ENCODE measurements at places on chromosomes 5 and 9.

DNA sequence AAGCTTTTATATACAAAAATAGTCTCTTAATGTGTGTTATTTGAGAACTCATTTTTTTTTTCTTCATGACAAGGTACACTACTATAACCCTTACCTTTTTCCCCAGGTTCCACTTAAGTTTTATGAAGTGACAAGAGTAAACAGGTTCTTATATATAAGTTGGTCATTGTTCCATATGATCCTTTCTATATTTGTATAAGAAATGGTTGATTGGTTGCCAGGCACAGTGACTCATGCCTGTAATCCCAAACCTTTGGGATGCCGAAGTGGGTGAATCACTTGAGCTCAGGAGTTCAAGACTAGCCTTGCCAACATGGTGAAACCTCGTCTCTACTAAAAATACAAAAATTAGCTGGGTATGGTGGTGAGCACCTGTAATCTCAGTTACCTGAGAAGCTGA is 108.3 kb downstream of the PCSK1 start:
- no peak for DNase-seq

- DNase-seq: no peak
Observed at GRCh38 chr5:74239261-74239660, 401.3 kb downstream of the ENC1 start.

GRCh38 chr5:181163487-181164075 is 16.2 kb downstream of the OR2V2 start:
- no peak for DNase-seq

DNA sequence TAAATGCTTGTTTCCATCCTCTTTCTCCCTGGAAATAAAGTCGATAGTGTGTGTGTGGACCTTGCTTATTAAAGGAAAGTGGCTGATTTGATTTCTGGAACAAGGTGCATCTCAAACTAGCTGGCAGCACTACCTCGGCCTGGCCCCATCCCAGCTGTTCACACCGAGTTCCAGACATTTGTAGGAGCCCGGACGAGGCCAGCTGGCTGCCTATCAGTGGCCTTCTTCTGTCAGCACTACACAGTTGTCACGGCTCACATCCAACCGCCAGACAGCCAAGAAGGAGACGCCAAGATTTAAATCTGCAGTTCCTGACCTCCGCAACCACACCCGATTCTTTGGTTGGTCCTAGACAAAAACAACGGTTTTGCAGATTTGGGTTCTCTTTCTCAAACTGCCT is 63.6 kb downstream of the PALM2AKAP2 start:
- DNase-seq: no peak

- DNase-seq: no peak
Observed at GRCh38 chr5:350355-350754, 28.8 kb downstream of the AHRR start.

DNA sequence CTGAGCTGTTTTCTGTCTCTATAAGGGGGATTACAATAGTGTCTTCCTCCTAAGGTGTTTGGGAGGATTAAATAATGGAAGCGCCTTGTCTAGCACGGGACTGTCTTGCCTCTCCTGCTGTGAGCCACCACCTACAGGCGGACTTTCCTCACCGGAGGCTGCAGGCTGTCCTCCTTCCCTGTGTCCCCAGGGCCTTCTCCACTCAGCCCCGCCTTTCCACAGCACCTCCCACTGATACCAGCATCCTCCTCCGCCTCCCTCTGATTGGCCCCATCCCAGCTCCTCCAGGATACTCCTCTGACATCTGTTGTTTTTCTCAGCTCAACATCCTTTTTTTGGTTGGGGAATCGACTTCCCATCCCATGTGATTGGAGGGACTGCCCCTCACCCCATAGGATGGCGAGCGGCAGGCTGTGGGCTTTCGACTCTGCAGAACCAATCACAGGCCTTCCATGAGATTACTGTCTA is 851 bp upstream of the ZDHHC12 start:
- no peak for DNase-seq

GRCh38 chr5:113776168-113776567 is 262.7 kb downstream of the YTHDC2 start:
- no peak for DNase-seq

- no peak for DNase-seq
Observed at GRCh38 chr9:87725900-87726709, at the start of gene CTSL. Gene CTSL, plus strand, starts transcription at chr9:87726119. Its CDS starts 1,485 bp downstream, at chr9:87727604.

DNA sequence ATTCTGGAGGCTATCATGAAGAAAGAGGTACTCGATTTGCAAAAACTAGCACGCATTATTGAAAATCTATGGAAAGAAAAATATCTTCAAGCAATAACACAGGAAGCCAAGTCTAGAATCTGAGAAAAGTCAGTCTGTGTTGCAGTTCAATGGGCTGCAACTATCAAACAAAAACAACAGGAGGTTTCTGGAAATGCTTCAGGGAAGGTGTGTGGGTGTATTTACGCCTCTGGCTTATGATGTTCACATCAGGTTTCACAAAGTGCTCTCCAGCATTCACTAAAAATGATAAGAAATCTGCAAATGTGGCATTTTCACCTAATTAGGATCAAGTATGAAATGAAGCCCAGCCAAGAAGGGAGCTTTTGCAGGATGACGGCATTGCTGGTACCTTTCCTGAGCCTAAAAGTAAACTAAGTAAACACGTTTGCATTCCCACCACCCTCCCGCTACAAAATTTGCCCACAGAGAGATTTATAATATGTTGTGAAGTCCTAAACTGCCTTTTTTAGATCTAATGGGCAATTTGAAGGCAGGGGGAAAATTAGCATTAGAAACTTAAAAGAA is 146.4 kb downstream of the GABRB2 start:
- no peak for DNase-seq

DNA sequence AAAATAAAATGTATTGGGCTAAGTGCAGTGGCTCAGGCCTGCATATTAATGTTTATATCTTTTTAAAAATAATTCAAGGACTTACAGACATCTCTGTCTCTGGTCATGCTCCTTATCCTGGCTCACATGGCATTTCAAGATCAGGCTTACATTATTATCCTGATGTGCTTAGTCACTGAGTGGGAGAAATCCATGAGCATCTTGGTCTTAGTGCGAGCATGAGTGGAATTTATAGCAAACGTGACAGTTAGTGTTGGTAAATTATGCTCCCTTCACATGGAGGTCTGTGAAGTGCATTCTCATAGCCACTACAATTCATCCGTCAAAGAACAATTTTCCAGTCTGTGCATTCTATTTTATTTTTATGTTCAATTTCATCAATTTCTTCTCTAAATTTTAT is 237.8 kb upstream of the EDIL3 start:
- DNase-seq: no peak

DNA sequence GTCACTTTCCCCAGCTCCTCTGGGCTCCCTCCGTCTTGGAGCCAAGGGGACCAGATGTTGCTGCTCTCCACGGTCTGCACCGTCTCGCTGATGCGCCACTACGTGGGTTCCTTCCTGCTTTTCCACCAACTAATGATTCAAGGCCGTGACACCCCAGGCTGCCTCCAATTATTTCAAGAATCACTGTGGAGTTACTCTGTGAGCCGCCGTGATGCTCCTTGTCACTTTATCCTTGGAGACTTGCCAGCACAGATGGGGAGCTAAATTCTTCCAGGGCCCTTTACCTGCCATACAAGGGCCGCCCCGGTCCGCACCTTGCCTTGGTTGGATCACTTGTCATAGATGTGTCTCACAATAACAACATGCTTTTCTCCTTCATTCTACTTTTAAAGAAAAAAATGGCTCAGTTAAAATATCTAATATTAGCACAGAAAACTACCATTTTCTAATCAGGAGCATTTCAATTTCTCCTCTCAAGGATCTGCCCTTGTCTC is 202.0 kb downstream of the FSTL4 start:
- no peak for DNase-seq

DNA sequence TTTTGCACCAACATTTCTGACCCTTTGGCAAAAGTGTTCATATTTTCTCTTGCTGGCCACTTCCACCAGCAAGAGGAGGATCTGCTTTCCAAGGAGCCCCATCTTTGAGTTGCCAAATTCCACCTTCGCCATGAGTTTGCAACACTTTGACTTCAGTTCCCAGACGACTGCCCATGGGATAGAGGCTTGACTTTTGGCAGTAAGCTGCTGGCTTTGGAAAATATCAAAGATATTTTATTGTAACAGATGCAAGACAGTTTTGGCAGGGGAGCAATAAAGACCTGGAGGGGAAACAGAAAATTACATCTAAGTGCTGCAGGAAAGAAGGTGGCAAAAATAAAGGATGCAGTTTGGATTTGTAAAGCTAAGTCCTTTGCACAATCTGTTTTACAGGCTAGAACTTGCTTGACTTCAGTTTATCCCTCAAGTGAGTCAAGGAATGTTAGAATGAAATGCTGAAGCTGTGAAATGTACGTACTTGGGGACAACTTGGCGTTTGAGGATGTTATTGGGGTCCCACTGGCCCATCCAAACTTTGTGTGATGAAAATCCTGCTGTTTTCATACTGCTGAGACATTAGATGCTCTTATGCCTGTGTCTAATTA is 232.9 kb downstream of the GOLPH3 start:
- DNase-seq: no peak

DNA sequence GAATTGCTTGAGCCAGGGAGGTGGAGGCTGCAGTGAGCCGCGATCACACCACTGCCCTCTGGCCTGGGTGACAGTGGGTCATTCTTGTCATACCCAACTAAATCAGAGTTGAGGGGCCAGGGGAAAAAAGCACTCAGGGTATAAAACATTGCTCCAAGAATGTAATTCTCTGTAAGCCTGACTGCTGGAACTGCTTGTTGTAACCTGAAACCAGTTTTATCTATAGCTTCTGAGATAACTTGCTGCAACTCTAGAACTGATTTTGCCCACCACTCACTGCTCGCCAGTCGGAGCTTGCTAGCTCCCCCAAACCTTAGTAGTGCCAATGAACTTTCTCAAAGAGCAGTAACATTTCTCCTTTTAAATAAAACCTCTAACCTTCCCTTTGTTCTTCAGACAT is 9.6 kb upstream of the MSH3 start:
- DNase-seq: no peak

DNA sequence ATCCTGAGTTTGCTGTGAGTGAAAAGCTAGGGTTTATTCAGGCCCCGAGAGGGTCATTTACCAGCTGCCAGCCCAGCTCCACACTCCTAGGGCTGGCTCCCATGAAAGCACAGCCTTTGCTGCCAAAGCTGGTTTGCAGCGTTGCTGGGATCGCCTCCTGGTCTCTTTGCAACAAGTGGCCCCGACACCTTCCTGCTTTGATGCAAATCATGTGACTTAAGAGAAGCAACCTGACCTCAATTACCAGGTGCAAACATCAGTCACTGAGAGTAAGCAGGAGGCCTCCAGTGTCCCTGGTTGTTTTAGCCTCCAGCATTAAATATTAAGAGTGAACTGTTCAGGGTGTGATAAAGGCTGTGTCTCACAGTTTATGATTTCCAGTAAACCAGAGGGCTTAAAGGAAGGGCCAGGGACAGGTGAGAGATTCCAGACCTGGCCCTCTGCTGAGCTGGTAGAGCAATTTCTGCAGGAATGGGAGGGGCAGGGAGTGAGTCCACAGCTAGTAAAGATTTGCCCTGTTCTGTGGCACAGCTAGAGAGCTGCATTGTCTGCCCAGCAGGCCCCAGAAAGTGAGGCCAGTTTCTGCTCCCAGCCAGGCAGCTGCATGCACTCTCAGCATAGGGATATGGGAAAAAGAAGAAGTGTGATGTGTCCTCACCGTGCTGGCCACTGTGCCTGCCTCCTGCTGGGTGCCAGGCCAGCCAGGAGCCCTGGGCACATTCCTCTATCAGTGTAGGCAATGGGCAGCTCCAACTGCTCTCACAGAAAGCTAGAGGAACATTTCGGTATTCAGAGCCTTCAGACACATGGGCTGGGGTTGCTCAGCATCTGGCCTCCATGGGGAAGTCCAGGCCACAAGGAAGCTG is 58.0 kb downstream of the SLC22A5 start:
- peak; percentile 91 for DNase-seq

GRCh38 chr5:150517272-150518152 is 9.6 kb downstream of the NDST1 start:
- DNase-seq: no peak

- DNase-seq: no peak
Observed at GRCh38 chr5:73032635-73033034, 76.8 kb downstream of the FCHO2 start.

GRCh38 chr9:136385015-136385414 is 11.5 kb upstream of the CARD9 start:
- DNase-seq: no peak

- no peak for DNase-seq
Observed at GRCh38 chr5:180282281-180282680, 9.6 kb downstream of the MAPK9 start.

- no peak for DNase-seq
Observed at GRCh38 chr9:136695435-136695895, 8.2 kb upstream of the AGPAT2 start.

DNA sequence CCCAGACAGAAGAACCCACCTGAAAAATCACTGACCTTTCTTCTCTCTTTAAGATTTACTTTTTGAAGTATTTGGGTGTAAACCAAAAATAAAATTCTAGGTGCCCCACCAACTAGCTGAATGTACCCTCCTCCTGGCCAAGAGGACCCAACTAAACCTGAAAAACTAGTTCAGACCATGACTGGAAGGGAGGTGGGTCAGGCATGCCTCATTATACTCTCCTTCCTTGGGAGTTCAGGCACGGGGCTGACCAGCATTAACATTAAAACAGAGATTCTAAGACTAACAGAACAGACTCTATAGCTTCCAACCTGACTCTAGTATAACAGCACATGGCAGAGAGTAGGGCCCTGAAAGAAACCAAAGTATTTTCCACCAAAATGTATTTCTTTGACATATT is 61.4 kb downstream of the CERT1 start:
- no peak for DNase-seq

- DNase-seq: no peak
Observed at GRCh38 chr5:119312403-119312802, 43.4 kb upstream of the TNFAIP8 start.

DNA sequence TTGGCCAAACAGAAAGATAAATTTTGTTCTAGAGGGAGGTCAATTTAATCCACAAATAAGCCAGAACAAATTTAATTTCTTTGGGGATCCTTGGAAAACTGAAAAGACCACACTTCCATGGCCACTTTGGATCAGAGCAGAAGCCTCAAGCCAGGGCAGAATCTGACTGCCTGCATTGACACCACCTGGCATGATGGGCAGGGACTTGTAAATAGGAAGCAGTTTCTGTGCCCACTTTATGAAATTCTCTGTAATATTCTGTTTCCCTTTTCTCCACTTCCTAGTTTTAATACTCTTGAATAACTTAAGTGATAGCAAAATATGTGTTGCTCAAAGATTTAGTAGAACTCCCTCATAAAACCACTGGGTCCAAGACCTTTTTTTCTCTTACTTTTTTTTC is 6.7 kb upstream of the TMEM252 start:
- DNase-seq: no peak

All from T-helper 2 cell (primary cell).